ENCODE measurements at places on chromosomes 7 and 10.

DNA sequence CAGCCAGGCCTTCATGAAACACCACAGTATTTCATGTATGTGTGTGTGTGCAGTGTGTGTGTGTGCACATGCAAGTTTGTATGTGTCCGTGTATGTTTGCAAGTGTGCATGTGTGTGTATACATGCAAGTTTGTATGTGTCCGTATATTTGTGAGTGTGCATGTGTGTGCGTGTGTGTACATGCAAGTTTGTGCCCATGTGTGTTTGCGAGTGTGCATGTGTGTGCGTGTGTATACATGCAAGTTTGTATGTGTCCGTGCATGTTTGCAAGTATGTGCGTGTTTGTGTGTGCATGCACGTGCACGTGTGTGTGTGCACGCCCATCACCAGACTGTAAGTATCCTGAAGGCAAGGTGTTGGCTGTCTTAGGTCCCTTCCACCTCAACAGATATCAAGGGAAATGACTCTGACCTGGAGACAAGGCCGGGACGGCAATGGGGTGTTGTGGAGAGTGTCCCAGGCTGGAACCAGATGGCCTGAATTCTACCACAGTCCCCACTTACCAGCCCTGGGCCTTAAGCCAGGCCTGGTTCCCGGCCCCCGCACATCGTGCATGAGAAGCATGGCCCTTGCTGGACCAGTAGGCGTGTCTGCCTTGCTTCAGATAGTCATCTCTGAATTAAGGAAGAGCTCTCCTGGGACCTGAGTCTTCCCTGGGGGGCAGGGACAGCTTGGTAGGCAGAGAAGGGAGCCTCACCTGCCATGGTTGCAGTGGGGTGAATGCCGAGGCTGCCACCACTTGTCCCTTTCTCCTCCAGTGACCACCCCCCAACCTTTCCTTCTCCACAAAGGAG, 140.0 kb downstream of the GRK5 start:
- DNase-seq: no peak

DNA sequence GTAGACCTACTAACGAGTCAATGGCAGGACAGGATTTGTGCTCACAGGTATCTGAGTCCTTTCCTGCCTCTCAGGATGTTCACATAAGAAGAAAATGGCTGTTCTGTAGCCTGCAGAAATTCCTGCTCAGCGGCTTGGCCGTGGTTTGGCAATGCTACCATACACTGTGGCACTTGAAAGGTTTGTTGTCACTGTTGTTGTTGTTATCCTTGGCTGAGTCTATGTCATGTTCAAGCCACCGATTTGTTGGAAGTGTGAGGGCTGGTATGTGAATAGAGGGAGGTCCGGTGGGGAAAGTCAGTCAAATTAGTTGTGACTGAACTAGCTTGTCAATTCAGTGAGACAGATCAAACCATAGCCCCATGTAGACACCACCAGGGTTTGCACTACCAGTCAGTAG, 199.9 kb downstream of the TRIL start:
- DNase-seq: no peak

- peak; percentile 46 for DNase-seq
These were observed 23.2 kb downstream of the CALCR start for GRCh38 chr7:93551063-93551895.

DNA sequence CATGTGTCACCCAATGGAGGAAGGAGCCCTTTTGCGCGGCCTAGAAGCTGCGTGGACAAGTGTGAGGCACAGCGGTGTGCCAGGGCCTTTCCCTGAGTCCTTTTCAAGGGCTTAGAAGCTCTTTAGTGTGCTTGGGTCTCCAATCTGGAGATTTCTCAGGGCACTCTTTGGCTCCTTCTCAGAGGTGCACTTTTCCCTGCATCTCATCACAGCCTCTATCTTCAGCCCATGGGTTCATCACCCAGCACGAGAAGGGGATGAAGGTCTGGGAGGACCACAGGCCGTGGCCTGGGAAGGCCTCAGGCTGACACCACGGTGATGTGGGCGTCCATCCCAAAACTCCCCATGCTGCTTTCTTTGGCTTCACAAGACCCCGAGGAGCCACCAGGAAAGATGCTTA, 233.4 kb downstream of the TEX36 start:
- no peak for DNase-seq

GRCh38 chr10:79148452-79149344, 79.9 kb downstream of the ZMIZ1 start:
- DNase-seq: no peak

GRCh38 chr10:111093741-111094380, 17.0 kb downstream of the ADRA2A start:
- DNase-seq: no peak

- no peak for DNase-seq
These were observed 28.2 kb downstream of the SEMA3C start for GRCh38 chr7:80890426-80891258.

DNA sequence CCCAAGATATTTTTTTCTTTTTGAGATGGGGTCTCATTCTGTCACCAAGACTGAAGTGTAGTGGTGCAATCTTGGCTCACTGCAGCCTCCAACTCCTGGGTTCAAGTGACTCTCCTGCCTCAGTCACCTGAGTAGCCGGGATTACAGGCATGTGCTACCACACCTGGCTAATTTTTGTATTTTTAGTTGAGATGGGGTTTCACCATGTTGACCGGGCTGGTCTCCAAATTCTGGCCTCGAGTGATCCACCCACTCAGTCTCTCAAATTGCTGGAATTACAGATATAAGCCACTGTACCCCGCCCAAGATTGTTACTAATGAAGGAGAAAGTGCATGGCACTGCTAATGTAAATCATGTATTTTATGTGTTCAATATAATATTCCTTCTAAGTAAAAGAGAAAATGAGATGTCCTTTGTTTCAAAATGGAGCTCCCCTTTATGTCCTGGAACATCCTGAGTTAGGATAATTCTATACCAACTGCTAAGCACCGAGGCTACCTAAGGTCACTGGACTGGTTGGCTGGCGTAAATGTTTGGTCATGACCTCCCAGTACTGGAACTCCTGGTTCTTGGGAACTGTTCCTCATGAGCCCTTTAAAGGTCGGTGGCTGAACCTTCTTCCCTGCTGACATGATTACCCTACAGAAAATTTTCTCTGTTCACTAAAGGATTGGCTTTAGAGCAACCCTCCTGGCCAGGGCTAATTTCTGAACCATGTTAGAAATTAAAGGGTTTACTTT, 59.9 kb downstream of the SLC16A9 start:
- no peak for DNase-seq

GRCh38 chr7:86226191-86226590, 417.5 kb upstream of the GRM3 start:
- no peak for DNase-seq

GRCh38 chr7:14899030-14899429, 3.5 kb downstream of the DGKB start:
- no peak for DNase-seq

- DNase-seq: no peak
These were observed at the start of gene ASIC3 for GRCh38 chr7:151047976-151048815. TSS of gene ASIC3 (plus strand) at chr7:151048531. CDS start at chr7:151048886, 355 bp downstream.

GRCh38 chr7:129385598-129385997, 48.6 kb upstream of the STRIP2 start:
- no peak for DNase-seq

- DNase-seq: no peak
These were observed 1.9 kb downstream of the KCND2 start for GRCh38 chr7:120274899-120275298.

DNA sequence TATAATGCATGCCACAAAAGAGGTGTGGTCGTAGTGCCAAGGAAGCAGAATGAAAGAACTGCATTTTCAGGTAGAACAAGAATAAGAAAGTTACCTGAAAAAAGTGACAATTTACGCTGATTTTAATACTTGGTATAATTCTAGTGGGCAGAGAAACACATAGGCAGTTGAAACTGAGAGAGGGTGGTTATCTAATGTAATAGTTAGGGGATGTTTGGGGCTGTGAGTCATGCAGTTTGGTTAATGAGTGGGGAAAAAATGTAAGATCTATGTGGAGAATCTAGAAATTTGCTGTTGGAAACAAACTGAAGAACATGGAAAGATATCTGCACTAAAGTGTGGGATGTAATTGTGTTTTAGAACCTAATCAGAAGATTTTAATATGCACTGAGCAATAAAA, 33.7 kb downstream of the ZNF37A start:
- DNase-seq: no peak

GRCh38 chr7:18965657-18966056, 151.8 kb downstream of the TWIST1 start:
- DNase-seq: no peak

DNA sequence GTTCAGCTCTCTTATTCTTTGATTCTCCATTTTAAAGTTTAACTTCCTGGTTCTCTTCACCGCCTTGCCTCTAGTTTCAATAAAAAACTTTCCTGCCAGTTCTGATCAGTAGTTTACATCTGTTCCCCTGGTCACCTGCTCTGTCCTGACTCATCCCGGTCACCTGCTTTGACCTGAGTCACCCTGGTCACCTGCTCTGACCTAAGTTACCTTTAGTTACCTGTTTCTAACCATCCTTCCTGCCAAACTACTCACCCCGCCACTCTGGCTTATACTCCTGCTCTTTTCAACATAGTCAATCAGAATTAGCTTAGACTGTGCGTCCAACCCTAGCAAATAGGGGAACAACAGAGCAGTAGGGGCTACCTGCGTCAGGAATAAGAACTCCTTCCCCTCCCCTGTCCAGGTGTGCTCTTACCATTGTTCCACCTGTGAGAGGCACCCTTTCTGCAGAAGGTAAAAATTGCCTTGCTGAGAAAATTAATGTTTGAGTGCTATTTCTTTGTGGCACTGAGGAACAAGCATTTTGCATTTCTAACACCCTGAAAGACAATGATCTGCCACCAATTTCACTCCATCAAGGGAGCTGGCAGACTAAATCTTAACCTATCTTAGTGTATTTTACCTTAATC, 263.6 kb downstream of the DOCK4 start:
- no peak for DNase-seq

DNA sequence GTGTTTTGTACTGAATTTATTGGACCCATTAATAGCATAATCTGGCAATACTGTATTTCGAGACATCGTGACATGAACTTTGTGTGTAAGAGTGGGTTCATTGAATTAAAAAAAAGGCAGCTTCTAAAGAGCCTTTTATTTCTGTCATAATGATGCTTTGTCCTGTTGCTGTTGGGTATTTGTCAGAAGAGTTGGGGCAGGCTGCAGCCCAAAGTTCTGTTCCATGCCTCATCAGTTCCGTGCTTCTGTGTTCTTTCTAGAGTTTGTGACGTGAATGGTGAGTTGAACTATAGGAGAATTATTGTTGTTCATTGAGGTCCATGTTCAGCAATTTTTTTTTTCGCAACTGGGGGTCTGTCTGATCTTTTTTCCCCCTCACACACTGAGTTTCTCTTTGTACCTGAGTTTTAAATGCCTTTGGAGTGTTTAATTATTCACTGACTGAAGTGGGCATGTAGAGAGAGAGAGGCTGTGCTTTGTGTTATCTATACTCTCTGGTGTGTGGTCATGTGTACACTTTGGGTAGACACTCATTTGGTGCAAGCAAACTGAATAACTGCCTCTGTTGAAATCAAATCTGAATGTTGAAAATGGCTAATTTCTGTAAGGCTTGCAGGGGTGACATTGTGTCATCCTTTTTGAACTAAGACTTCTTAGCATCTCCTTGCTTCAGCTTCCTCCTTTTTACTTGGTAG, 69.8 kb downstream of the ADD3 start:
- peak; percentile 41 for DNase-seq

- DNase-seq: no peak
These were observed 42.7 kb downstream of the HTRA1 start for GRCh38 chr10:122503886-122504609.

DNA sequence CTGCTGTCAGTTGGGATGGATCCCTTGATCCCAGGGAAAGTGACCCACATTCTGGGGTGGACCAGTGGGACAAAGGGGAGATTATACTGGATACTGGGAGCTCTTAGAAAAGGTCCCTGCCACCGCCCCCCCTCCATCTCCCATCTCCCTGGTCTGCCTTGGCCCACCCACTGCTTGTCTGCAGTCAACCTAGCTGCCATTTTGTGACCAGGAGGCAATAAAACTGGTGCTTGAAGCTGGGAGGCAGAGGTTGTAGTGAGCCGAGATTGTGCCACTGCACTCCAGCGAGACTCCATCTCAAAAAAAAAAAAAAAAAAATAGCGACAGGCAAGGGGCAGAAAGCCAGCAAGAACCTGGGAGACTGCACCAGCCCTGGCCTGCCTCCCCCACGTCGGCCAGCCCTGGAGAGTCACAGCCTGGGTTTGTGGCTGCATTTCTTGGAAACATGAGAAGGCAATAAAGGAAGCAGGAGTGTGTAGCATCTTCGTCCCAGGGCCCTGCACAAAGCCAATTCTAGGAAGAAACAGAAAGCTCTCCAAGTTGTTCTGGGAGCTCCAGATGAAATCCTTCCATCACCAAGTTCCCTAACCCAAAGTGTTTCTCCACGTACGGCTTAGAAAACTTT, 4.7 kb upstream of the ARPC1B start:
- no peak for DNase-seq

DNA sequence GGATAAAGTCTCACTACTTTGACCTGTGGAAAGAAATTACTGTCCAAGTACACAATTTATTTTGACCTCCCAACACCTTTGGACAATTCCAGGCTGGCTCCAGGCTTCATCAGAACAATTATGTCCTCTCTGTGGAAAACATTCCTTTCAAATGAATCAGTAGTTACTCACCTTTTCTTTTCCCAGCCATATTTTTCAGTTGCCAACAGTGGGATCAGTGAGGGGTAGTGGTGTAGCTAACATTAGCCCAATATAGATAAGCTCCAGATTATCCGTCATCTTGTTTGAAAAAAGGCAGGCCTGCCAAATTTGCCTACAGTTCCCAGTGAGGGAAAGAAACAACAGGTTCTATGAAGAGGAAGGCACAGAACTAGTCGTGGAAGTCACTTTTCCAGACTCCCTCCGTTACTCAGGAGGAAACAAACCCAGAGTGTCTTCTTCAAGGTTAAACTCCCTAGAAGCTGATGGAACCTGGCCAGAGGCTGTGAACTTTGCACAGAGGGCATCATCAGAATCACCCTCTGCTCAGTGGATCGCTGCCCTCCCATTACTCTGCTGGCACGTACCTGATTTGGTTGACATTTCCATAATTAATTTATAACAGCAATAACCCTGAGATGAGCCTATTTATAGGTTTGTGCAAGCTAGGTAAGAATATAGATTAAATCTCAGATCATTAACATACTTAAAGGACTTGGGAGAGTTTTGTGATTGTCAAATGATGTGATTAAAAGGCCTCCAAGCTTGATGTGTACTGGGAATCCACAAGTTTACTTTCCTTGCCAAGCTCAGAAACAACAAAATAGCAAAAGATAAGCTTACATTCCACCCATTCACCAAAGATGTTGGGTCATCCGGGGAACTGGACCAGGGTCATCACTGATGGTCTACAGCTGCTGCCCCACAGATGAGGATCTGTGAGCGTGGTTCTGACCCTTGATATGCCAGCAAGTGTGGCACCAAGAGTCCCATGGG, 654.6 kb upstream of the GALNT17 start:
- DNase-seq: no peak

Measured in B cell (primary cell).